GM19239 (cell line): ENCODE measurements at places on chromosomes 5 and 9.

DNA sequence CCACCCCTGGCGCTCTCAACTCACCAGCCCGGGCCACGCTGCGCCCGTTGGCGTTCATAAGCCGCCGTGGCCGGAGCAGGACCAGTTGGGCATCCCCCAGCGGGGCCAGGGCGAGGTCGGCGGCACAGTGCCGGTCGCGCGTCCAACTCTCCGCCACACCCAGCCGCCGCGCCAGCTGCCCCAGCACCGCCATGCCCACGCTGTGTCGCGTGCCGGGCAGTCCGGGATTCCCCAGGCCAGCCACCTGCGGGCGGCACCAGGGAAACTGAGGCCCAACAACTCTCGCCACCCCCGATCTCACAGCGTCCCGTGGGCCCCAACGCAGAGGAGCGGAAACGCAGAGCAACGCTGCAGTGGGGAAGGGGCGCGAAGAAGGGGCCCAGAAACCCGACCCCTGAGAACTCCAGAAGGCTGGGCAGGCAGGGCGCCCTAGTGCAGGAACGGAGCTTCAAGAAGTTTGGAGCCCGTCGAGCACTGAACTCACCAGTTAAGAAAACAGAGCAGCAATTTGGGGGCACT, 453 bp downstream of the PTRH1 start:
- DNase-seq: no peak

- no peak for DNase-seq
These were observed 21.1 kb downstream of the ORM2 start for GRCh38 chr9:114350636-114351401.

- no peak for DNase-seq
These were observed 144.4 kb upstream of the IRX2 start for GRCh38 chr5:2895876-2896275.

- DNase-seq: no peak
These were observed 492.4 kb downstream of the GADD45G start for GRCh38 chr9:90097237-90097636.

DNA sequence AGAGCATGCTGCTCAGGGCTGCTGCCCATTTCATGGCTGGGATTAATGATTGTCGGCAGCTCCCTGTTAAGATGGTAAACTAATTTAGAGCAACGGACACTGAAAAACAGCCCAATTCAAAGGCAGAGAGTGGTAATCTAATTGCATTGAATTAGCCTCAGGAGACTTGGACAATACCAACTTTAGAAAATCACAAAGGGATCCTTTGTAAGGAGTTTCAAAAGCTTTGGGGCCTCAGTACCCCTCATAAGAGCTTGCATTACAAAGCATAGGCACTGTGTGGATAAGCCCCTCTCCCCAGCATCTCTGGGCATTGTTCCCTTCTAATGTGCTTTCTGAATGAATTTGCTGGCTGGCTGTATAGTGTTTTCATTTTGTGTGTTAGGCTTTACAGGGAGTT, 6.7 kb downstream of the GLRA1 start:
- no peak for DNase-seq

- DNase-seq: no peak
These were observed 160.9 kb downstream of the GIN1 start for GRCh38 chr5:102959055-102959454.

DNA sequence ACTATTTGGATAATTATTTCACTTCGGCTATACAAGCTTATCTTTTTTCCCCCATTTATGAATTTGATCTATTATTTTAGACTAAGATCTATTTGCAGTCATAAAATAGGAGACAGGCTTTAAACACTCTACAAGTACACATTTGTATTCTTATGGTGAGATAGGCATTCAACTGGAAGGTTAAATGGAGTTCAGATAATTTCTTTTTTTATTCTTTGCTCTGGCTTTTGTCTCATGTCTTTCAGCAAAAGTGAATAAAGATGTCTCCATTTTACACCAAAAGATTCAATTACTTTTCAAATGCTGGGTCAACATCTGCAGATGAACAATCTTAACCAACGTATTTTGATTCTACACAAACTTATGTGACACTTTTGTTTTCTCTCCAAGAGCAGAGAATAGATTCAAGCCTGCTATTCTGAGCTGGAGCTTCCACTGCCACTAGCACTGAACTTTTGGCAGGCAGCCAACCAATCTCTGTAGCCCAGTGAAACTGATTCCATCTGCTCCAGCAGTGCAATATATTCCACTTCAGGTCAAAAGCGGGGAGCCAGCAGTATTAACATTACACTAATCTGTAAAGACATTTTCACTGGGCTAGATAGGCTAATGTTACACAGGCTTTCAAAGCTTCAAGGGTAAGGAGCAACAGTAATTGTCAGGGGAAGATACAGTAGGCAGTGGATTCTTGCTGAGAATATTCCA, 452.0 kb upstream of the ZNF608 start:
- DNase-seq: no peak

DNA sequence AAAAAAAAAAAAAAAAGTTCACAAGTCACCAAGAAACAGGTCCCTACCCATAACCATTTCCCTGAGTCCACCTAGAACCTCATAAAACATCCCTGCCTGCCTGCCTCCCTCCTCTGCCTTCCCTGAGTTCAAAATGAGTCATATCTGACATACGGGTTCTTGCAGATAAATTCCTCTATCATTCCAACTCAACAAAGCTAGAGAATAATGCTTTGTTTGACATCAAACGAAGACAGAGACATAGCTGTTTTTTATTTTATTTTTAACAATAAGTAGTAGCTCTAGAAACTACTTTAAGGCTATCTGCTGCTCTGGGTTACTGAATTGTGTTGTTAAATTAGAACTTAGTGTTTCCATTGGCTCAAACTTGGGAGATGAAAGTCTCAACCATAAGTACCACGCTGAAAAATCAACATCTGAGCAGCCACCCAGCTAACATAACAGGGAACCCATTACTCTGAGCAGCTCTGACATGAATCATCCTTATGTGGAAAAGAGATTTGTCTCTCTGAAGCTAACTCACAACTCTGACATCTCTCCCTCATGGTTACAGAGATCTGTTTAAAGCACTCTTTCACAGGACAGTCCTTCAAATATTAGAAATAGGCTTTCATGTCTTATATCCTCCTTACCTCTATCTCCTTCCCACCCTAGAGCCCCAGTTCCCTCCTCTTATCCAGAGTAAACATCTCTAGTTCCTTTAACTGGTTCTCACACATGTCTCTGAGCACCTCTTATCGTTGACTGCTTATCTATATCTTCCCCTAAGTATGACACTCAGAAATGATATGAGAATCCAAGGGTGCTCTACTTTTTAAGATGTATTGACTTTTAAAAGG, 12.1 kb downstream of the TMEM245 start:
- DNase-seq: no peak

DNA sequence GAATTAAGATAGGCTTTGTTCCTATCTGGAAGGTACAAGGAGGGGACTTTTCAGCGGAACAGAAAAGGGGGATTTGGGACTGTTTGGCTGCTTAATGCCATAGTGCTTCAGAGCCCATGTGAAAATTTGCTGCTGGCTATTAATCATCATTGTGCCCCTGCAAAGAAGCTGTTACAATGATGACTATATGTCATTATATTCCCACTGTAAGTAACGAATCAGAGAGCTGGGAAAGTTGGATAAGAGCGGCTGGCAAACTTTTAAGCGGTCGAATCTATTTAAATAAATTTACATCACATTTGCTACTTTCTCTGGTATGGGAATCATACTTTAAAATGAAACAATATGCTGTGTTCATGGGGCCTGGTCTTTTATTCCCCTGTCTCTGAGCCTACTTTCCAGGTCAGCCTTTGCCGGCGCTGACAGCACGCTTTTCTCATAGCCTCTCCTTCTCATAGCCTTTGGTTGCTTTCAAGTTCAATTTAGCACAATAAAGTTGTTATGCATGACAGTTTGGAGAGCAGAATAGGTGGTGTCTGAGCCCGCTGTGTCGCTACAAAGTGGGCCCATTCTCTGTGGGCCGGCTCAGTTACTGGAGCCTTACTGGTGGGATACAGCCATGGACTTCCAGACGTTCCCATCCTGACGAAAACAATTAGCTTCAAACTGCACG, 271.2 kb upstream of the TMEM161B start:
- DNase-seq: no peak
